ENCODE measurements at places on chromosomes 4 and X.

DNA sequence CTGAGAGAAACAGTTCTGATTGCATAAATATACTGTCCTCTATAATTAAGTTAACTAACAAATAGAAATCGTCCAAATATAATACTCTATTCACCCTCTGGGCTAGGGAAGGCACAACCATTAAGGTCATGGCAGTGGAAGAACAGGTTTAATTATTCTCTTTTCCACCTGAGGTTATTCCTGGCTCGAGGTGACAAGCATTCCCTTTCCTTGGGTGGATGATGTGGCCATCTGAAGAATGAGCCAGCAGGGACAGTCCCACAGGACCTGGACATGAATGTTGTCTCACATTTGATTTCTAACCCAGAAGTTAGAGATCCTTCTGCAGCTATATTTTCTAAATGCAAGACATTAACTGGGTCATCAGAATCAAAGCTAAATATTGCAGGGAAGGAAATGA, 5.5 kb downstream of the IBSP start:
- no peak for DNase-seq

DNA sequence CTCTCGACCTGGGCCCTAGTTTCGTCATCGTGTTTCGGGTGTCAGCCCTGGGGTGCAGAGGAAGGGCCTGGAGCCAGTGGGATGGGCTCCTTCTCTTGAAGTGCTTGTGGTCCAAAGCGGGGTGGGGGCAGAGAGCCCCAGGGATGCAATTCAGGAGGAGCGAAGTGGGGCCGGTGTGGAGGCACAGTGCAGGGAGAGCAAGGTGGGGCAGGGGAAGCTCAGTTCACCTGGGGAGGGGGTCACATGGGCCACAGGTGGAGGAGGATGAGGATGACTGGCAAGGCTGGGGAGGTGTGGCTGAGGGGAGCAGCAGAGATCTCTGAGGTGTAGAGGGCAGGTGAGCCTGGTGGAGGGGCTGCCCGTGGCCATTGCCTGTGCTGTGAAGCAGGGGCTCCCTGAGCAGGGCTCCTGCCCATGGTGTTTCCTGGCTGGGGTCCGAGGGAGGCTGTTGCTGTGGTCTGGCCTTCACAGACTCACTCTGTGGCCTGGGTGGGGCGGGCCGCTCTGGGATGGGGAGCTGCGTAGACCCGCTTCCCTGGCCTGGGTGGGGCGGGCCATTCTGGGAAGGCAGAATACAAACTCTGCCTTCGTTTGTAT, 6.9 kb downstream of the SORCS2 start:
- DNase-seq = no peak

DNA sequence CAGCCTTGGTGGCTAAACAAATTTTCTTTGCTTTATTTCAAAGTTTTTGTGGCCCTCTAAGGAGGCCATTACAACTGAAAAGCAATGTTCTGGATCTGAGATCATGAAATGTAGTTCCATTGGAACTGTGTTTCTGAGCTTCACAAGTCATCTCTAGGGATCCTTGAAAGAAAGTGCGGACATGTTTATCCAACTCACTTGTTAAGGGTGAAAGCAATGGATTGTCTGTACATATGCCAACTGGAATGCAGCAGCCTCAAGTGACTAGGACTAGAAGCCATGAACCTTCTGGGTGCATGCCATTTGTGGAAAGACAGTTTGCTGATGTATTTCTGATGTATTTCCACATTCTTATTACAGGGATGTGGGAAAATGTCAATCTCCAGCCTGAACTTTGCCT, 36.7 kb upstream of the KLHL13 start:
- DNase-seq = no peak

- DNase-seq = no peak
These were observed 501.8 kb upstream of the GALNT7 start for GRCh38 chr4:172666711-172667368.

DNA sequence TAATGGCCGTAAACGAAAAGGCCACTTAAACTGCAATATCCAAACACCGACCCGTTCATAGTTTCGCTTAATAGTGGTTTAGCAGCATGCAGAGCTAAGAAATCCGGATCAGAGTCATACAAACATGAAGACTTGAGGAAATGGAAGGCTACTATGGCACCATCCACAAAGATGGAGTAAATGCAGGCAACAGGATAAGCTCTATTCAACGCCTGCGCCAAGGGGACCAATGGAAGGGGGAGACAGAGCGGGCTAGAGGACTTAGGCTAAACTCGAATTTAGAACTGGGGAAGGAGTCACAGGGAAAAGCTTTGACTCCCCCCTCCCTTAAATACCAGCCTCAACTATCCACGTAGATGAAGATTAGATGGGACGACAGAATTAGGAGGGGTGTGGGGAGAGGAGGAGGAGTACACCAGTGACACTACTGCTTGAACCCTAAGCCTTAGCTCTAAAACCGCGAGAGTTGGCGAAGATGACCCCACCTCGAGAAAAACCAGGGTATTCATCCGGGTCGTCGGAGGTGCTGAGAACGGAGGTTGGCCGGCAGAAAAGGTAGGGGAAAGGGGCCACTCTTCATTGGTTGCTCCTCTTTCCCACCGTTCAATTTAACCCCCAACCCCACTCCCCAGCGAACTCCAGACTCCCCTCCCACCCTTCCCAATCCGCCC, 3.5 kb downstream of the HUWE1 start:
- DNase-seq = no peak

DNA sequence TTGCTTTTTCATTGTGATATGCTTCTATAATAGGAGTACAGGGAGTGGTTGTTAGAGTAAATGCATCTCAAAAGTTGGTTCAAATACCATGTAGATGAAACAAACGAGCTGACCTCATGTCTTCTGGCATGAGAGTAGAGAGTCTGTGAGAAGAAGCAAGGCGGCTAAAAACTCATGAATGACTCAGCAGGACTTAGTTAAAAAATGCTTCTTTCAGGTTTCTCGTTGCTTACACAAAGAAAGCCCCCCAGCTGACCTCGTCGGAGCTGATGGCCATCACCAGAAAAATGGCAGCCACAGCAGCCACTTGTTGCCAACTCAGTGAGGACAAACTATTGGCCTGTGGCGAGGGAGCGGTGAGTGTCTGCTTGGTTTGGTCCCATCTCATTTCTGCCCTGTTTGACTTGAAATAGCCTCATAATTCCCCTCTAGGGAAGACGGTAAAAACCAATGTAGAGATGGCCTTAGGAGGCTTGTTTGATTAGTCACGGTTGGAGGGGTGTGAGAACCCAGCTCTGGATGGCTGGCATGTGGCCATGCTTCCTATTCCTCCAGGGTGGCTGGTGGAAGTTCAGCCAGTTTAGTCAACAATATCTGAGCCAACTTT, 14.5 kb downstream of the AFP start:
- DNase-seq = no peak

- DNase-seq = no peak
These were observed 81.5 kb downstream of the CLDN34 start for GRCh38 chrX:10048707-10049106.

DNA sequence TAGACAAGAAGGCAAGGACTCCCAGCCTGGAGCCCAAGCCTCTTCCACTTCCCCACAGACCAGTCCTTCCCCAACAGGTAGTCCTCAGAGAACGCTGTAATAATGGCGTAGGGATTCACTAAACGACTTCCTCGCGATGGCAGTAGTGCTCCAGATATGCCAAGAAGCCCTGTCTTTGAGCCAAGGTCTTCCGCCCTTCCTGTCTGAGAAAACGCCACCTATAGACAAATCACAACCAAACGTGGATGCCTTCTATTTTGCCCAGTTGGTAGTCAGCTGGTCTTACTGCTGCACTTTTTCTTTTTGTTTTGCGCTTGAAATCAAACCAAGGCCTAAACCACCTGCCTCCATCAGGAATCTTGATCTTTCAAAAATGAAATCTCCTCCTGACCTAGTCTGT, 203.3 kb downstream of the OR13H1 start:
- DNase-seq = no peak

DNA sequence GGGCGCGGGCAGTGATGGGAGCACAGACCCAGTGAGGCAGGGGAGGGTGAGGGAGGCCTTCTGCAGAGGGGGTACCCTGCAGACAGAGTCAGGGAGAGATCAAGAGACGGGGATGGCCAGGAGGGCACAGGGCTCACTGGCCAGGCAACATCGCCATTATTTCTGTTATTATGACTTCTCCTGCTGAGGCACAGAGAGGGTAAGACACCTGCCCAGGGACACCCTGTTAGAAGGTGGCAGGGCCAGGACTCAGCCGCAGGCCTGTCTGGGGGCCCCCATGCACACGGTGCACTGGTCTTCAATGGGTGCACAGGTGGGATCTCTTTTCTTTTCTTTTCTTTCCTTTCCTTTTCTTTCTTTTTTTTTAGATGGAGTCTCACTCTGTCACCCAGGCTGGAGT, 15.8 kb downstream of the BLOC1S4 start:
- no peak for DNase-seq

DNA sequence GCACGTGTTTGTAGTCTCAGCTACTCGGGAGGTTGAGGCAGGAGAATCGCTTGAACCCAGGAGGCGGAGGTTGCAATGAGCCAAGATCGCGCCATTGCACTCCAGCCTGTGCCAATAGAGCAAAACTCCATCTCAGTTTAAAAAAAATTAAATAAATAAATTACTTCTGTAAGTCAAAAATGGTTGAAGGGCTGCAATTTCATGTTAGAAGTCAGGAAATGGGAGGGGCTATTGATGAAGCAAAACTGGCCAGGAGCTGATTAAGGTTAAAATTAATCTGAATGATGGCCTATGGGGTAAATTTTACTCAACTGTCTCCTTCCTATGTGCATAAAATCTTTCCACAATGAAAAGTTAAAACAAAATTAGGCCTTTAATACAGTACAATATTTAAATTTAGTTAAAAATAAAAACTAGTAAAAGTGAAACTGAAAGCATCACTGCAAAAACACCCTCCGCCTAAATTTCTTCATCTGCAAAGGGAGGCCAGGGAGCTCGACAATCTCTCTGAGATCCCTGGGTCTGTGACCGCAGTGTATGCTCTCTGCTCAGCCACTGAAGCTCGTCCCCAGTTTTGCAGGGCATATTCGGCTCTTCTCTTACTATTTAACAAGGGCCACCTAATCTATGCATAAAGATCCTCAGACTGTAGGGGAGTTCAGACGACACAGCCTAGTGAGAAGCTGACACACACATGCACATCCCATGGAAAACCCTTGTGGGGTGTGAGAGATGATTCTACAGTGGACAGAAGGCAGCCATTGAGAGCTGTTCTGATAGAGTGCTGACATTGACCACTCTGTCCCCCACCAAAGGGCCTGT, 57.2 kb downstream of the IRF2 start:
- no peak for DNase-seq

- DNase-seq = no peak
These were observed 92.3 kb upstream of the MAD2L1 start for GRCh38 chr4:120158841-120159463.

GRCh38 chr4:178970433-178971140, 1528.3 kb upstream of the AGA start:
- no peak for DNase-seq

GRCh38 chr4:123443401-123444289, 47.0 kb downstream of the SPRY1 start:
- DNase-seq = no peak

- DNase-seq = no peak
These were observed 23.2 kb upstream of the LUZP4 start for GRCh38 chrX:115266300-115266699.
